Activated T-cell treated with anti-CD3 and anti-CD28 coated beads, Interleukin-2, amount 50 U/mL, for 4 hours (primary cell): ENCODE measurements at places on chromosomes 6 and 20. TPM values are rescaled to one million over a fixed set of nuclear protein-coding genes. Genes with fewer than 3 reads are reported as not detected.

- no peak for DNase-seq
These were observed 31.2 kb upstream of the PDE7B start for GRCh38 chr6:135820340-135820739.

GRCh38 chr6:3318821-3319540, 60.2 kb downstream of the PSMG4 start:
- DNase-seq = no peak

- no peak for DNase-seq
These were observed 4.8 kb downstream of the PHF20 start for GRCh38 chr20:35776513-35777101.

DNA sequence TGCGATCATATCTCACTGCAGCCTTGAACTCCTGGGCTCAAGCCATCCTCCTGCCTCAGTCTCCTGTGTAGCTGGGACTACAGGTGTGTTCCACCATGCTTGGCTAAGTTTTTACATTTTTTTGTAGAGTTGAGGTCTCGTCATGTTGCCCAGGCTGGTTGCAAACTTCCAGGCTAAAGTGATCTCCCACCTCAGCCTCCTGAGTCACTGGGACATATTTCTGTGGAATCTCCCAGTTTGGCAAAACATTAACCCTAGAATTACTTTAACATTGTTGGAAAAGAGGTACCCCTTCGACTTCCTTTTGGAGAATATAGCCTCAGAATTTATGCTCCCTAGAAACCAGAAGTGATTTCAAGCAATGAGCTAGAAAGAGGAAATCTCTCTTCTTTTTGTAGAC, 57.2 kb downstream of the SHLD1 start:
- no peak for DNase-seq

DNA sequence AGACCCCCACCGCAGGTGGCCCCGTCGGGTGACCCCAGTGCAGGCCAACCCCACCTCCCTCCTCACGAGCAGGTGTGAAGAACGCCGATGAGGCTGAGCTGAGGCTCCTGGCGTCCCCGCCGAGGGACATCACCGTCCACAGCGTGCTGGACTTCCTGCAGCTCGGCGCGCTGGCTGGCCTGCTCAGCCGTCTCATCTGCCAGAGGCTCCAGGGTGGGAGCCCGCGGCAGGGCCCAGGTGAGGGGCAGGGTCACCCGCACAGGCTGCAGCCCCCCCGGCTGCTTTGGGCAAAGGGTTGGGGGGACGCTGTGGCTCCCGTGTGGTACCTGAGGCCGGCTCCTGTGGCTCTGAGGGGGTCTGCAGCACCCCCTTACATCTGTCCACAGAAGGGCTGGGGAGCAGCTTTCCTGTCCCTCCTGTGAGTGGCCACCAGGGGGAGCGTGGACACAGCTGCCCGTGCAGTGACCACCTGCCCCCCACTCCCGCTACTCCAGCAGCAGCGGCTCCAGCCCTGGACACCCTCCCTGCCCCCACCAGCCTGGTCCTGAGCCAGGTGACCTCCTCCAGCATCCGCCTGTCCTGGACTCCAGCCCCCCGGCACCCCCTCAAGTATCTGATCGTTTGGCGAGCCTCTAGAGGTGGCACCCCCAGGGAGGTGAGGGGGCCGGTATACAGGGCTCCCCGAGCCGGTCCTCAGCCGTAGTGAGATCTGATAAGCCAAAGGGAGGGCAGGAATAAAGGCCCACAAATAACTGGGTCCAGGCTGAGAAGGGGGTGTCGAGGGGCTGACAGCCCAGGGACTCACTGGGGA, 16.5 kb downstream of the COL20A1 start:
- DNase-seq = no peak

DNA sequence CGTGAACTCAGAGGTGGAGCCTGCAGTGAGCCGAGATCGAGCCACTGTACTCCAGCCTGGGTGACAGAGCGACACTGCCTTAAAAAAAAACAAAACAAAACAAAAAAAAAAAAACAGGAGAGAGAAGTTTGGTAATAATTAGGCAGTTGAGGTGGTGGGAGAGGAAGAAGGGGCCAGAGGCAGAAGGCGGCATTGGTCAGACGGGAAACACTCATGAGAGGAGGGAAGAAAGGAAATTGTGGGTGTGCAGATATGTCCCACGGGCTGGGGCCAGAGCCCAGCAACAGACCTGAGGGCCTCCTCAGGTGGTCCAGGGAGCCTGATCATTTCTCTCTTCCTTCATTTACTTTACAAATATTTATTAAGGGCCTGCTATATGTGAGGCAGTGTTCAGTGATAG, 20.0 kb downstream of the SULF2 start:
- DNase-seq = no peak

DNA sequence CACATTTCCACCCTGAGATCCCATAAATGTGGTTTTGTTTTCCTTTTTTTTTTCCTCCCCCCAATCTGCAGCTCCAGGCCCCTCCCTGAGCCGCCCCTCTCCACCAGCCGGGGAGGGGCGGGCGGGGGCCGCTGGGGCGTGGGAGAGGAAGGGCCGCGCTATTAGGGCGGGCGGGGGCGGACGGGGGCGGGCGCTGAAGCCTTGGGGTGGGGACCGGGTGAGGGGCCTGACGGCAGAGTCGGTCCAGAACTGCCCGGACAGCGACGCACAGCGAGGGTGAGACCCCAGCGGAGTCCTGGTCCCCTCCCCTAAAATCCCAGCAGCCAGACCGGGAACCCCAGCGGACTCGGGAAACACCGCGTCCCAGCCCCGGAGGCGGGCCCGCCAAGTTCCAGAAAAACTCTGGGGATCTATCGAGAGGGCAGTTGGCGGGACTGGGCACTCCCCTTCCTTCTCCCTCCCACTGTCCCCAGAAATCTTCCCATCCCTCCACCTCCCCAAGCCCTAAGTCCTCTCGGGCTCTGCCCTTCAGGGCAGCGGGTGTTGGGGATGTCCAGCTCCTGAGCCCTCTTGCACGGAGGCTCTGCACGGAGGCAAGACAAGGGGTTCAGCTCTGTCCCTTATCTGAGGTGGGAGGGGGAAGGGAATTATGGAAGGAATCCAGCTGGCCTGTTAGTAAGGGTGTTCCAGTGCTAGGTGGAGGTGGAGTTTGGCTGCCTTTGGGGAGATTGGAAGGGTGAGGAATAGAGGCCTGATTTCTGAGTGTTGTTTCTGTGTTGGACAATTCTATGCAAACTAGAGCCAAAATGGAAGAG, at the start of gene PRICKLE4:
Gene PRICKLE4, plus strand, starts transcription at position 232 of the 815 bp plus-strand sequence. CDS start 2,692 bp downstream, outside the sequence.
- no peak for DNase-seq

- no peak for DNase-seq
These were observed 16.0 kb downstream of the HFE start for GRCh38 chr6:26103141-26103769.

- DNase-seq = peak; percentile 43
These were observed 66.6 kb downstream of the PREX1 start for GRCh38 chr20:48761023-48761785.

GRCh38 chr6:38988736-38989449, 59.7 kb upstream of the GLP1R start:
- no peak for DNase-seq

DNA sequence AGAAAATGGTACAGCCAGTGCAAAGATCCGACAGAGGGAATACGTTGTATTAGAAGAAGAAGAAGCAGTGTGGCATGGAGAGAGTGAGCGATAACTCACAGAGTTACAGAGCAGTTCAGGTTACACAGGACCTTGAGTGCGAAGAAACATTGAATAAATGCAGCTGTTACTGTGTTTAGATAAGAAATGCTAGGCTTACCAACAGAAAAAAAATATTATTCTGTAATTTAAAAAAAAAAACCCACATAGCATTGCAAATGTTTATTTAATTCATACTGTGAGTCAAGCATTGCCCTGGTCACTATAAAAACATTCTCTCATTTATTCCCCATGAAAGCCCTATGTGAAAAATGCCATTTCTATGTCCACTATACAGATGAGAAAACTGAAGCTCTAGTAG, 373.4 kb upstream of the EPHA7 start:
- no peak for DNase-seq

The SGK2 gene
- total RNA-seq = 0.18 TPM

The ID4 gene
- total RNA-seq = not detected

The ASIP gene
- not detected for total RNA-seq

The FAM210B gene
- 4.1 TPM for total RNA-seq

The SERPINB6 gene
- 14.9 TPM for total RNA-seq

The BPIFA1 gene
- total RNA-seq = not detected

The TCP11 gene
- total RNA-seq = not detected

The C20orf144 gene
- 0.11 TPM for total RNA-seq
